Peyer's patch (tissue), 4 donors: ENCODE measurements at places on chromosomes 3 and 15. TPM values are rescaled to one million over a fixed set of nuclear protein-coding genes. Genes with fewer than 3 reads are reported as not detected.

Gene FBXO40
- not detected for total RNA-seq

Gene CCNB2
- total RNA-seq, result 5.2 TPM

- H3K4me3 ChIP-seq, result no peak overlapping the region
- DNase-seq, result no peak
- no peak overlapping the region for H3K27ac ChIP-seq
- no peaks in the 10 kb centered on the region for H3K4me1 ChIP-seq
These were observed 26.2 kb upstream of the EIF4A2 start for GRCh38 chr3:186757214-186757613.

DNA sequence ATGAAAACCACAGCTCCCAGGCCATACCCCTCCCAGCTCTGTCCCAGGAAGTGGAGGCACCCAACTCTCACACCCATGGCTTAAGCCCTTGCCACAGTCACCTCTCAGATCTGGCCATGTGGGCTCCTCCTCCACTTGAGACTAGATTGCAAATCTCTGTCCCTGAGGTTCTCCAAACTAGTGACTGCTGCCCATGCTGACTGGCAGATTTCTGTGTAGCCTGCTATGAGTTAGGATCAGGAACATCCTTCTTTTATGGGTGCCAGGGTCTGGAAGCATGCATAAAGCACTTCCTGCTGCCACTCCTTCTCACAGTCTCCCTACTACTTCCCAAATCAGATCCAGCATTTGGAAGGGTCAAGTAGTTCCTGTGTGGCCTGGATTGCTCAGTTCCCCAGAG lies 59.6 kb upstream of the GOLIM4 start:
- H3K27ac ChIP-seq, result no peak overlapping the region
- no peaks in the 10 kb centered on the region for H3K36me3 ChIP-seq
- no peaks in the 10 kb centered on the region for H3K4me1 ChIP-seq
- DNase-seq, result no peak

DNA sequence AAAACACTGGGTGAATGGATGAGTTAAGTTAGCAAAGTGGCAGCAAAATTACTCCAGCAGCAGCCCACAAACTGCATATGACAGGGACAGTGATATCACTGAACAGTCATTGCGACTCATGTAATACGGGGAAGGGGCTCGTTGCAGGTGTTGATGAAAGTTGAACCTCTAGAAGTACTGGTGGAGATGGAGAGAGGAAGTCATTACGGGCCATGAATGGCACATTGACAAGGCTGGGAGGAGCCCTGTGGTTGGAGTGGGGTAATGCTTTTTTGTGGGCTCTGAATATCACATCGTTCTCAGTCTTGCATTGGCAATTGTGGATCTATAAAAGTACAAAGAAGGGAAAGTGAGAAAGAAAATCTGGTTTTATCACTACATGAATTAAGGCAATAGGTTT lies 278.1 kb downstream of the ZPLD1 start:
- no peaks in the 10 kb centered on the region for H3K27me3 ChIP-seq
- H3K36me3 ChIP-seq, result no peaks in the 10 kb centered on the region
- no peak overlapping the region for H3K4me3 ChIP-seq

- H3K27ac ChIP-seq, result no peak overlapping the region
- no peaks in the 10 kb centered on the region for H3K27me3 ChIP-seq
- no peak overlapping the region for H3K4me3 ChIP-seq
- no peaks in the 10 kb centered on the region for H3K36me3 ChIP-seq
- no peaks in the 10 kb centered on the region for H3K4me1 ChIP-seq
- no peak for DNase-seq
These were observed 2.5 kb downstream of the MYH15 start for GRCh38 chr3:108507902-108508301.
